ENCODE measurements at places on chromosomes 7 and 10.
A peak's percentile ranks its signal among the peaks of the same experiment; 100 is the strongest.

- DNase-seq, result no peak
These were observed 92.8 kb upstream of the TMEM168 start for GRCh38 chr7:112882991-112883390.

- DNase-seq, result no peak
These were observed 161.0 kb downstream of the HGF start for GRCh38 chr7:81608748-81609382.

DNA sequence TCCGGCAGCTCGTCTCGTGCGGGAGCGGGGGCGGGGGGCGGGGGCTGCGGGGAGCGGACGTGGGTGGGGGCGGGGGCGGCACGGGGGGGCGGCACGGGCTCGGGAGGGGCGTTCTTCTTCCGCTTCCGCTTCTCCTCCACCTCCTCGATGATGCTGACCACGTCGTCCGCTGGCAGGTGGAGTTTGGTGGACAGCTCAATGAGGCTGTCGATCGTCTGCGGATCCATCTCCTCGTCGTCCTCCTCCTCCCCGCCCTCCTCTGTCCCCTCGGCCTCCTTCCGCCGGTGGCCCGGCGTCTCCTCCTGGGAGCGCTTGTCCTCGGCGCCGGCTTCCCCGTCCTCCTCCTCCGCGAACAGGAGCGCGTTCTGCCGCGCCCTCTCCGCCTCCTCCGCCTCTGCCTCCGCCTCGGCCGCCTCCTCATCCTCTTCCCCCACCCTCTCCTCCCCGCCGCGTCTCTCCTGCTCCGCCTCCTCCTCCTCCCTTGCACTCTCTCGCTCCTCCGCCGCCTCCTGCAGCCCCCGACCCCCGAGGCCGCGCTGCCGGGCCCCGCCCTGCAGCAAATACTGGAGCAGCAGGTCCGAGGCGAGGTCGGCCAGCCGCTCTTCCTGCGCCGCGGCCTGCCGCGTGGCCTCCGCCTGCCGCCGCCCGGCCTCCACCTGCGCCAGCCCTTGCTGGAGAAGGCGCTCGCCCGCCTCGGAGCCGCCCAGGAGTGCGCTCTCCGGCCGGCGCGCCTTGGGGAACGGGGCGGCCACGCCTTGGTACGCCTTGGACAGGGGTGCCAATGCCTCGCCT is 1.9 kb downstream of the VGF start:
- DNase-seq, result no peak

DNA sequence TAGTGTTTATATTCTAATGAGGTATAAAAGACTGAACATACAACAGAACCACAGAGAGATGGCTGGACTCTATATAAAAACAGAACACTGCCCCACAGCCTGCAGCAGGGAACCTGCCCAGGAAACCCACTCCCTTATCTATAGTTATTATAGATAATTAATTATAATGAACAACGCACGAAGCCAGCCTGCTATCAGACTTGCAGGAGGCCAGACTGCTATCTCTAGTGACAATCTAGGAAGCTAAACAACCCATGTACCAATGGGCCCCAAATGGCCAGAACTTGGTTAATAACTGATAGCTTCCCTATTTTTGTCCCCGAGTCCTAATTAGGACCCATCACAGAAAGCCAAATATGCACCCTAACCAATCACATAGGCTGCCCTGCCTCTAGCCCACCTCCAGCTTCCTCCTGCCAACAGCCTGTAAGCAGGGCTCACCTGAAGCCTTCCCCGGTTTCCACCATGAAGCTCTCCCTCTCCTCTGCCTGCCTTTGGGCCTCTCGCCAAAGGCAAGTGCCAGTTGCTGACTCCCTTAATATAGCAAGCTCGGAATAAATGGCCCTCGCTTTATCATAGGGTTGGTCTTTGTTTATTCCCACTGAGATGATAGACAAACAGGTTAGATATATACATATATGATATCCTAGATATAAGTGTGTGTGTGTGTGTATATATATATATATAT is 74.5 kb downstream of the SYPL1 start:
- DNase-seq, result no peak

GRCh38 chr7:35037211-35037525 is at the start of gene DPY19L1:
Gene DPY19L1, minus strand, starts transcription at chr7:35037485. Its CDS starts 91 bp downstream, at chr7:35037394.
- no peak for DNase-seq

GRCh38 chr10:93352638-93353383 is 129.3 kb downstream of the MYOF start:
- no peak for DNase-seq

DNA sequence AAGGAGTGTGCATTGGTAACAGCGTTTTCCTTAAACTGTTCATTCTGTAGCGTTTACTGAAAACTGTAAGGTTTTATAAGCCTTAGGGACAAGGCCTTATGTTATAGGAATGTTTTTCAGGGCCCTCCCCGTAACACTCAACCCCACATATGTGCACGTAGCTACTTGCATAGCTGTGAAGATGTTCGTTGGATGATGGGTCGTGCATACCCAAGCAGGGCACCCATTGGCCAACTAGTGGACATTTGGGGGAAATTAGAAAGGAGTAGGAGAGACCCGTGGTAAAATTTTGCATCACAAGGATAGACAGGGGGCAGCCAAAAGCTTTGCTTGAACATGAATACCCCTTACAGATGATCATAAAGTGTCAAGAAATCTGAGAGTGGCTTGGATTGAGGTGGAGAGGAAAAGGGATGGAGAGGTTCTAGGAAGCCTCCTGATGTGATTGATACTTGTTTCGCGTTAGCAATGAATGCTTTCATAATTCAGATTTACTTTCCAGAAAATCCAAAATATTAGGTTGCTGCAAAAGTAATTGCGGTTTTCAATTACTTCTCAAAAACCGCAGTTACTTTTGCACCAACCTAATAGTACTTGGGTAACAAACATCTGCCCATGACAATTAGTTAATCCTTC is 878 bp downstream of the SEC61A2 start:
- DNase-seq, result no peak

DNA sequence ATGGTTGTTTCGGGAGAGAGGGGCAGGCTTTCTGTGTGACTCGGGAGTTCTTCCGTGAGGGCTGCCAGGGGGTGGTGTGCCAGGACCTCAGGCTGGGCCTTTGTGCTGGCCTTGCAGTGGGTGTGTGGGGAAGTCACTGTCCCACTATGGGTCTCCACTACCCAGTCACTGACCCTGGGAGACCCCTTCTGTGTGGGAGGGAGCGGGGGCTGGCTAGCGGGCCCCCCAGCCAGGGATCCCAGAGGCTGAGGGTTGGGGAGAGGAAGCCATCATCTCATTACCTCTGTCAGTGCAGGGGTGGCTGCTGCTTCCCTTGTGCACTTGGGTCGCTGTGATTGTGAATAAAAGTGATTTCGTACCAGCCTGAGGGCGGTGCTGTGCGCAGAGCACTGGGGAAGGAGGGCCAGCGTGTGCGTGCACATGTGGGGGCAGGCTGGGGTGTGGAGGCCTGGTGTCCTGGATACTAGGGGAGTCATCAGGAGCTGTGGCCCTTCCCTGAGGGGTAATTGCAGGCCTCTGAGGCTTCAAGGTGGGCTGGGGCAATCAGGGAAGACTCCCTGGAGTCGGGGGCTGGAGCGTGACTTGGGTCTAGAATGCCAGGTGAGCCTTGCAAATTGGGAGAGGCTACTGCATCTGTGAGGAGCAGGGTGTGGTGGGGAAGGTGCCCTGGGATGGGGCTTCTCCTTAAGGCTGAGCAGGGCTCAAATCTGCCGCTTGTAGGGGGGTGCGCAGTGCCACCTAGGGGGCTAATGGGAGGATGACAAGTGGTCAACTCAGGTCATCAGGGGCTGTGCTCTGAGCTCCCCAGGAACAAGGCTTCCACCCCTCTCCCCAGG is 98.9 kb downstream of the NEURL1 start:
- DNase-seq, result no peak

DNA sequence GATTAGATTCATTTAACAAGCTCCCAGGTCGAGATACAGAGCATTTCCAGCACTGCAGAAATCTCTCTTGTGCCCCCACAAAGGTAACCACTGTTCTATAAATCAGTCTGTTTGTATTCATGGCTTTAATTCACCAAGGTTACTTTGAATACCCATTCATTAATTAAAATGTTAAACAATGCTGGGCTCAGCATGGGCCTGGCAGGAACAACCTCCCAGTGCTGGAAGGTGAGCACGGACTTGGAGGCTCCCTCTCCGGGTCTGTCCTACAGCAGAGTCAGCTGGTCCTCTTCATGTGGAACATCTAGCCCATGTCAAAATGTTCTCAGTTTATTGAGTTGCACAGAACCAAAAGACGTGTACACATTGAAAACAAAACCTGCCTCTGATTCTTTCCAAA is 15.6 kb upstream of the EFCAB10 start:
- no peak for DNase-seq

DNA sequence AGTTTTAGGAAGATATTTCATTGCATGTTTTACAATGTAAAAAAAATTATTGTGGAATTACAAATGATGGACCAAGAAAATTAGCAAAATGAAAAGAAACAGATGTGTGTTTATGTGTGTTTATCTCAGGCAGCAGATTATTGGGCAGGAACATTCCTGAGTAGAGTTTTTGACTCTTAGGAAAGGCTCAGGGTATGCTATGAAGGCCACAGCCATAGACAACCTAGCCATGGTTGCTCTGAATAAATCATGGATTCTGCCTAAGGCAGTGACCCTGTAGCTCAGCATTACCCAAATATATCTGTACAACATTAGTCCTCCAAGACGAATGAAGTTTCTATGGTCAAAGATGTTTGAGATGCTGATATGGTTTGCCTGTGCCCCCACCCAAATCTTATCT is 298.3 kb downstream of the PTEN start:
- DNase-seq, result no peak

- no peak for DNase-seq
These were observed 26.7 kb downstream of the ERCC6 start for GRCh38 chr10:49512121-49512809.

GRCh38 chr7:83794829-83795228 is 145.9 kb upstream of the SEMA3E start:
- no peak for DNase-seq

- DNase-seq, result no peak
These were observed 35.5 kb downstream of the GRIFIN start for GRCh38 chr7:2440608-2441245.

DNA sequence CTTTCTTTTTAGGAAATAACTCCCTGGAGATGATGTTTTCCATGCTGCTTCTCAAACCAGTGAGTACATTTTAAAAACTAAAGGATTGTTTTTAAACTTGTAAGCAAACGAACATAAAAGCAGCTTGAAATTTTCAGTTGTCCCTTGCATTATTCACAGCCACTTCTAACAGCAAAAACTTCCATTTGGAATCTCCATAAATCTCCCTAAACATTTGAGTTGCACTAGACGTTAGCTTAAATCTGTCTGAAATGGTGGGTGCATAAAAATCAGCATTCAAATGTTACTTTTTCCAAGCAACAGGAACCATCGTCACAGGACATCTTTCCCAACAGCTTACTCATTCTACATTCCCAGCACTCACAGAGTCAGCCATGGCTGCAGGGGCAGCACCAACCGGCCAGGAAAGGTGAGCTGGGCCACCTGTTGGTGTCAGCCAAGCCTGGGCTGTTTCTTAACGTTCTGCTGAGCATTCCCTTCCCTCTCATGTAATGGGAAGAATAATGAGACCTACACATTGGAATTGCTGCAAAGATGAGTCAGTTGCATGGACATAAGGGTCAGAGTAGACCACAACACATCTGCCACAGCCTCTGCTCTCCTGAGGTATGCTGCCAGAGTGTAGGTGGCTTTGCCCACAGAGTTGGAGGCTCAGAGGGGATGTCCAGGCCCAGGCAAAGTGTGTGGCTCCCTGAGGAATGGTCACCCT is 163.2 kb downstream of the TNS3 start:
- no peak for DNase-seq

GRCh38 chr7:93120592-93121549 is 3.1 kb upstream of the SAMD9 start:
- no peak for DNase-seq

GRCh38 chr7:125195156-125195555 is 265.5 kb upstream of the POT1 start:
- no peak for DNase-seq

DNA sequence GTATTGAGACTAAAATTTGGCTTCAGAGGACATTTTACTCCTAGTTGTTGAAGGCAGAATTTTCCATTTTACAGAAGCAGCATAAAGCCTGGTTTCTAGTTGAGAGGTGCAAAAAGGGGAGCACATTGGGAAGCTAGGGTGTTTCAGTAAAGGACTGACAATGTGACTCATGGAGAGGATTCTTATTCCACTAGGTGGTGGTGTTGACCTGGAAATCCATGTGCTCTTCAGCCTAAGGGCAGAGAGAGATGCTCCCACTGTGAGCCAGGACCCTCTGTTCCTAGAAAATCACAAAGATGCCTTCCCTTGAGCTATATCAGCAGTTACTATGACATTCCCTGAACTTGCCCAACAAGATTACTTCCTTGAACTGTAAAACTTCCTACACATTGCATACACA is 687.8 kb downstream of the IPMK start:
- DNase-seq, result no peak

- peak; percentile 73 for DNase-seq
These were observed at the start of gene TMUB1 for GRCh38 chr7:151083071-151083823. Gene TMUB1, minus strand, starts transcription at chr7:151083493. Its CDS starts 930 bp downstream, at chr7:151082563.

- no peak for DNase-seq
These were observed 89.3 kb downstream of the WIPF3 start for GRCh38 chr7:29895559-29895958.

GRCh38 chr7:149285603-149286002 is 23.6 kb downstream of the ZNF783 start:
- no peak for DNase-seq

GRCh38 chr7:44814919-44815318 is 18.4 kb downstream of the PPIA start:
- DNase-seq, result no peak

- DNase-seq, result no peak
These were observed 61.8 kb upstream of the LRRC18 start for GRCh38 chr10:49001402-49001801.

- DNase-seq, result no peak
These were observed 146.3 kb upstream of the PTN start for GRCh38 chr7:137489880-137490279.

DNA sequence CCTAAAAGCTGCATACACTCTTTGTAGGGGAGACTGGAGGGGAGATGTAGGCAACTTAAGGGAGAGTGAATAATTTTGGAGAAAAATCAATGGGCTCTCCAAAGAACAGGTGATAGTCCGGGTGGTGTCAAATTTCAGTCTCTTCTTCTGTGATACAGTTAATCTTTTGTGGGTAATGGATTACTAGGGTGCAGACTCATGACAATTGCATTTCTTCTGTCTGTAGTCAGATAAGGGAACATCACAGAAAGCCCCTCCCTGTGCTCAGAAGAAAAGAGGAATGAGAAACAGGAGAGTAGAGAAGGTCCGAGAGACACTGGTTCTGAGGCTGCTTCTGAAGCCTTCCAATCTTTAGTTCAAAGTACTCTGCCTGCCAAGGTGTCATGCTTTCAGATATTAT is 1140.7 kb upstream of the LRRN3 start:
- no peak for DNase-seq
